K562 (cell line): ENCODE measurements at places on chromosomes 7 and 10. TPM values are rescaled to one million over a fixed set of nuclear protein-coding genes. Genes with fewer than 3 reads are reported as not detected.
A peak's percentile ranks its signal among the peaks of the same experiment; 100 is the strongest.

DNA sequence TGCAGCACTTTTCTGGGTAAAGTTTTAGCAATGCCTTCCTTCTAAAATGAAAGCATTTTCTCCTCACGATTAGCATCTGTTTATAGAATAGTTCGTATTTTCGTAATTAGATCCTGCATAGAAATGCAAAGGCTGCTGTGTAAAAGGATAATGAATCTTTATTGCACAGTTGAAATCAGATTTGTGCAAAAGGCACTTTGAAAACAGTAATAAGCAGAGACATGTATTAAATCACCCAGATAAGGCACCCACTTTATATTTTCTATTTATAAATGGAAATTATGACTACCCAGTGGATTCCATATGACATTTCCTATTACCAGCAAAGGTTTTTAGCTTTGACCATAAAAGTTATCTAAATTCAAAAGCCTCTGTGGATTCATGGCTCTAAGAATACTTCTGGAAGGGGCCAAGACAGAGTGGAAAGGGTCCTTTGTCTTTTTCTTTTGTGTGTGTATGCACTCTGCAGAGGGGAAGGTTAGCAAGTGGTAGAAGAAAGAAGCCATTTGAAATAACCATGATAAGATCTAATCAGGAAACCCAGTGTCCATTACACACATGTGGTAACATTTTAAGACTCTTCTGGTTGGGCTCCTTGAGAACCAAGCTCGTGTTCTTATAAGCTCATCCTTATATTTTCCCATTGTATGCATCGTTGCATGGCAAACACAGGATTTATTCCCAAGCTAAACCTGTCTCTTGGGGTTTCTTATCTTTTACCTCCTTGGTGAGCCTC lies 612.1 kb downstream of the AUTS2 start:
- H3K27me3 ChIP-seq = no peaks in the 10 kb centered on the region
- H3K36me3 ChIP-seq = no peaks in the 10 kb centered on the region
- no peak for DNase-seq
- H3K4me1 ChIP-seq = no peaks in the 10 kb centered on the region
- no peak overlapping the region for H3K27ac ChIP-seq
- H3K4me3 ChIP-seq = no peak overlapping the region

DNA sequence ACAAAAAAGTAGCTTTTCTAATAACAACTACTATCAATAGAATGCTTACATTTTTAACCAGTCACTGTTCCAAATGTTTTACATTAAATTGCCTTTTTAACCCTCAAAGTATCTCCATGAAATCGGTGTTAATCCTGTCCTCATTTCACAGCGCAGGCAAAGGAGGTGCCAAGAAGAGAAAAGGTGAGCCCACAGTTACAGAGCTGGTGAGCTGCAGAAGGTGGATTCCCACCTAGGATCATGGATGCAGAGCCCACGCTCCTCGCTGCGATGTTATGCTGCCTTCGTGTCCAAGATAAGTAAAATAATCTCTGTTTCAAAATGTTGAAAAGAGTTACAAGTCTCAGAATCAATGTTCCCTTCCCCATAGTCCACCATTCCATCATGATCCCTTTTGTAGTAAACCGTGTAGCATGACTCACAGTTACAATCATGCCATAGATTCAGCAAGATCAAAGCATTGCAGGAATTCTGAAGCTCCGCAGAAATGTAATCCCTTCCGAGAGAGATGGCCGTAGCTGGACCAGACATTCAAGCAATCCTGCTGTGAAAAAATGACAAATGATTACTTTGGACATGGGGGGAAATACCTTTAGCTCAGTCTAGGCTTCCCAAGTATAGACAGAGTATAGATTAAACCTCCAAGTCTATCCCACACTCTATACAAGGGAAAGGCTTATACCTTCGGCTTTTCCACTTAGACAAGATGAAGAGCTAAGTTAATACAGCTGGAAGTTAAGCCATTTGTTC lies 394.7 kb upstream of the AKR1E2 start:
- no peaks in the 10 kb centered on the region for H3K36me3 ChIP-seq
- no peaks in the 10 kb centered on the region; the same call in 1 of the 2 replicates for H3K27me3 ChIP-seq
- H3K4me3 ChIP-seq = no peak overlapping the region
- H3K4me1 ChIP-seq = no peaks in the 10 kb centered on the region

The ZNF248 gene
- total RNA-seq = 5.6 and 7.0 TPM in 2 replicates

- no peaks in the 10 kb centered on the region for H3K36me3 ChIP-seq
- no peak for DNase-seq
- no peak overlapping the region for H3K4me3 ChIP-seq
- H3K4me1 ChIP-seq = no peaks in the 10 kb centered on the region
- H3K27ac ChIP-seq = no peak overlapping the region
Measured at GRCh38 chr10:117619223-117619622, 76.7 kb downstream of the EMX2 start.

GRCh38 chr10:97896756-97897358 lies 47.2 kb downstream of the GOLGA7B start:
- no peaks in the 10 kb centered on the region for H3K36me3 ChIP-seq
- H3K4me3 ChIP-seq = no peak overlapping the region
- peaks cover 9% of the 10 kb centered on the region for H3K4me1 ChIP-seq
- DNase-seq = no peak
- H3K27ac ChIP-seq = no peak overlapping the region

GRCh38 chr10:52570490-52570889 lies 202.1 kb downstream of the MBL2 start:
- H3K36me3 ChIP-seq = no peaks in the 10 kb centered on the region
- H3K4me1 ChIP-seq = no peaks in the 10 kb centered on the region
- no peak for DNase-seq
- no peaks in the 10 kb centered on the region for H3K27me3 ChIP-seq

The CNTNAP2 gene
- total RNA-seq = 0.11 and 0.62 TPM in 2 replicates

- H3K27ac ChIP-seq = no peak overlapping the region
- H3K4me3 ChIP-seq = no peak overlapping the region
- no peaks in the 10 kb centered on the region for H3K36me3 ChIP-seq
- DNase-seq = no peak
- peaks cover 13% of the 10 kb centered on the region for H3K4me1 ChIP-seq
- H3K27me3 ChIP-seq = peaks cover 66% of the 10 kb centered on the region
Measured at GRCh38 chr7:151927011-151927410, 29.2 kb upstream of the GALNTL5 start.

DNA sequence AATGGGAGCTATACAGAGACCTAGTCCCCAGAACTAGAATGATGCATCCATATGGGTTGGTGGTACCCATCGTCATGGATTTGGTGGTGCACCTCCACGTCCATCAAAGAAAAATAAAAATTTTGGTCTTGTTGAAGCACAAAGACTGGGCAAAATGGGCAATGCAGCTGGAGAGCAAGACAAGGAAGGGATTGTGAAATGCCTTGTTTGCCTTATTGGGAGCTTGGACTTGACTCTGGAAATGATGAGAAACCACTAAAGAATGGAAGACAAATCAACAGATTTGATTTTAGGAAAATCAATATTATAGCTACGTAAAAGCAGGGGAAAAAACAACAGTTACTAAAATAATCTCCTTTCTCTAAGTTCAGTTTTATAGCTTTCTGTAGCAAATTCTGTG lies 150.9 kb downstream of the CPED1 start:
- no peak for DNase-seq
- peaks cover 95% of the 10 kb centered on the region for H3K36me3 ChIP-seq
- H3K27me3 ChIP-seq = no peaks in the 10 kb centered on the region
- H3K4me3 ChIP-seq = no peak overlapping the region
- H3K4me1 ChIP-seq = no peaks in the 10 kb centered on the region

GRCh38 chr10:99560277-99561126 lies 27.8 kb downstream of the NKX2-3 start:
- peaks cover 1% of the 10 kb centered on the region; the same call in 1 of the 3 replicates for H3K27me3 ChIP-seq
- peak; percentile 51 for DNase-seq
- no peak overlapping the region for H3K4me3 ChIP-seq

The EPHA1 gene
- 0.22 and 0.25 TPM in 2 replicates for total RNA-seq

GRCh38 chr10:26697922-26698608 lies 564 bp downstream of the PDSS1 start:
- H3K4me1 ChIP-seq = peaks cover 4% of the 10 kb centered on the region
- peak; percentile 21 for DNase-seq
- peak overlapping the region; percentile 93 for H3K27ac ChIP-seq
- peaks cover 44% of the 10 kb centered on the region for H3K36me3 ChIP-seq
- no peaks in the 10 kb centered on the region for H3K27me3 ChIP-seq

The CLEC5A gene
- total RNA-seq = not detected in 2 replicates

The UNCX gene
- total RNA-seq = not detected in 2 replicates

DNA sequence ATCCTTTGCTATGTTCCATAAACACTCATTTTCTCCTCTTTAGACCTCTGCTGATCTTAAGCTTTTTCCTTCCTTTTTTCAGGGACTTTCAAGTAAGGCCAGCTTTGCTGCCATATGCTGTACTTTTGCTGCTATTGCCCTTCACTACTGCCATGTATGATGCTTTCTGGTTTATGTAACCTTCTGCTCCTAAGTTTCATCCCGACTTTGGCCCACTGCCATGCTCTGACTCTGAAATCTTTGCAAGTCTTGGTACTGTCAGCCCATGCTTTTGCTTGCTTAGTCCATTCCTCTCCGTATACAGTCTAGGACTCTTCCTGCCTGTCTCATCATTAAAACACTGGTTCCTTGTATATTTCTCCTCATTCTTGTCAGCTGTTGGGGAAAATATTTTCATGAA lies 152.4 kb downstream of the RNF133 start:
- no peaks in the 10 kb centered on the region for H3K36me3 ChIP-seq
- no peak overlapping the region for H3K4me3 ChIP-seq
- DNase-seq = no peak
- no peaks in the 10 kb centered on the region for H3K4me1 ChIP-seq
- H3K27me3 ChIP-seq = no peaks in the 10 kb centered on the region
- H3K27ac ChIP-seq = no peak overlapping the region

The MEST gene
- 0.62 and 1.0 TPM in 2 replicates for total RNA-seq

The RAMP3 gene
- total RNA-seq = not detected in 2 replicates

- DNase-seq = no peak
- no peaks in the 10 kb centered on the region for H3K27me3 ChIP-seq
- no peaks in the 10 kb centered on the region for H3K36me3 ChIP-seq
- H3K4me1 ChIP-seq = no peaks in the 10 kb centered on the region
- H3K27ac ChIP-seq = no peak overlapping the region
Measured at GRCh38 chr10:22931948-22932347, 4.1 kb downstream of the ARMC3 start.

The PNLIPRP3 gene
- not detected in 2 replicates for total RNA-seq

The CLRN3 gene
- total RNA-seq = not detected in 2 replicates
